ENCODE measurements at places on chromosomes 16 and 17.
A peak's percentile ranks its signal among the peaks of the same experiment; 100 is the strongest.

DNA sequence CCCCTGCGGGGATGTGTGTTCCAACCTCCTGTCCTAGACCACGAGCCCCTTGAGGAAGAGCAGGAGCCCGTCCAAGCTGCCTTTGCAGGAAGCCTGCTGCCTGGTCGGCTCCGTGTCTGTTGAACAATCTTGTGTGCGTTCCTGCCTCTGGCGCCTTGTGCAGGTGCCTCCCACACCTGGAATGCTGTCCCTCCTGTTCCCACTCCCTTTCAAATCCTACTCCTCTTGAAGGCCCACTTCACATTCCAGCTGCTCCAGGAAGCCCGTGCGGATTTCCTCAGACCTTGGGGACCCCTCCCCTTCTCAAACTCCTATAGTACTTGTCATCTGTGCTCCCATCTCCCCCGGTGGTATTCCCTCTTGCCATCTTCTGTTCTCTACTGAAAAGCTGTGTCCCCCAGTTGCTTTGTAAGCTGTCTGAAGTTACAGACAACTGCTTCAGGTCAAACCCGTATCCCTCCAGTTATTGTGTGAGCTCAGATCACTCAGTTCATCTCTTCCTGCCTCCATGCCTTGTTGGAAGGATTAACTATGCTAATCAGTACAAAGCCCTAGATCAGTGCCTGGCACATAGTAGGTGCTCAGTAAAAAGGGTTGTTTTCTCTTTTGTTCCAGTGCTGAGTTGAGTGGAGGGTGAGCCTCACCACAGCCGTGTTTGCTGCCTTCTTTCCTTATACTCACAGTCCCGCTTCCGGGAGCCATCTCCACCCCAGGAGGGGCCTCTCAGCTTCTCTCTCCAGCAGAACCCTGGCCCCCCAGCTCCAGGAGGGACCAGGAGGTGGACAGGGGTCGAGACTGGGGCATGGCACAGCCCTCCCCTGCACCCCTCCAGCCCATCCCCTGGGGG lies 241.8 kb upstream of the CIBAR2 start:
- H3K4me1 ChIP-seq, result no peaks in the 10 kb centered on the region
- no peak overlapping the region for H3K27ac ChIP-seq
- H3K4me3 ChIP-seq, result no peak overlapping the region
- H3K36me3 ChIP-seq, result no peaks in the 10 kb centered on the region

- H3K4me1 ChIP-seq, result peaks cover 22% of the 10 kb centered on the region
- peak overlapping the region; percentile 91 for H3K4me3 ChIP-seq
- peak; percentile 33 for DNase-seq
- peaks cover 5% of the 10 kb centered on the region for H3K36me3 ChIP-seq
- no peaks in the 10 kb centered on the region for H3K27me3 ChIP-seq
- peak overlapping the region; percentile 85 for H3K27ac ChIP-seq
Measured at GRCh38 chr17:40219594-40220338, 662 bp downstream of the WIPF2 start.

- peaks cover 4% of the 10 kb centered on the region for H3K36me3 ChIP-seq
- H3K27me3 ChIP-seq, result peaks cover 9% of the 10 kb centered on the region
- peak overlapping the region; percentile 23 for H3K27ac ChIP-seq
- DNase-seq, result no peak
- H3K4me3 ChIP-seq, result peak overlapping the region; percentile 84
Measured at GRCh38 chr17:16652847-16653366, 743 bp downstream of the ZNF624 start.

- no peak for DNase-seq
- H3K4me1 ChIP-seq, result peaks cover 16% of the 10 kb centered on the region
- no peaks in the 10 kb centered on the region for H3K27me3 ChIP-seq
- H3K36me3 ChIP-seq, result peaks cover 56% of the 10 kb centered on the region
Measured at GRCh38 chr16:21628121-21628726, 24.2 kb downstream of the IGSF6 start.

- H3K27ac ChIP-seq, result peak overlapping the region; percentile 45
- DNase-seq, result peak; percentile 42
- peaks cover 13% of the 10 kb centered on the region for H3K36me3 ChIP-seq
- H3K27me3 ChIP-seq, result peaks cover 28% of the 10 kb centered on the region
Measured at GRCh38 chr17:1714980-1715802, 5.0 kb upstream of the TLCD2 start.

DNA sequence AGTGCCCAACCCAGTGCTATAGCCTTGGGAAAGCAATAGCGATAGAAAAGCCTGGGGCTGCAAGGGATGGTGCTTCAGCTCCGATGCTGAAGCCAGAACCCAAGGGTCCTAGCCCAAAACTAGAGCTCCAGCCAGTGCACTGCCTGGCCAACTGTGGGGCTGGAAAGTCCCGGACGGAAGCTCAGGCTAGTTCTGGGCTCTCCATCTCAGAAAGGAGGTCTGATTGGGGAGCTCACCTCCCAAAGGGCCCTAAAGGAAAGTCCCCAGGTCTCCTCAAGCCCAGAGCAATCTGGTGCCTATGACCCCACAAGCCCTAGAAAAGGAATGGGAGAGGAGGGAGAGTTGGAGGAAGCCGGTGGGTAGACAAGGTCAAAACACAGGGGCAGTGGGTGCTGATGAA lies 2.0 kb upstream of the ABCC3 start:
- no peak overlapping the region for H3K4me3 ChIP-seq
- H3K27me3 ChIP-seq, result peaks cover 74% of the 10 kb centered on the region
- DNase-seq, result no peak
- H3K36me3 ChIP-seq, result no peaks in the 10 kb centered on the region
- H3K4me1 ChIP-seq, result peaks cover 4% of the 10 kb centered on the region
- no peak overlapping the region for H3K27ac ChIP-seq

- no peak overlapping the region for H3K4me3 ChIP-seq
- peaks cover 9% of the 10 kb centered on the region for H3K27me3 ChIP-seq
- no peak for DNase-seq
- H3K36me3 ChIP-seq, result no peaks in the 10 kb centered on the region
- no peaks in the 10 kb centered on the region for H3K4me1 ChIP-seq
- H3K27ac ChIP-seq, result no peak overlapping the region
Measured at GRCh38 chr16:66391726-66392670, 25.5 kb downstream of the CDH5 start.

GRCh38 chr16:3152027-3152276 lies 17.1 kb downstream of the ZNF213 start:
- peak overlapping the region; percentile 85 for H3K27ac ChIP-seq
- peak overlapping the region; percentile 71 for H3K4me3 ChIP-seq
- H3K27me3 ChIP-seq, result peaks cover 28% of the 10 kb centered on the region
- peaks cover 26% of the 10 kb centered on the region for H3K4me1 ChIP-seq
- DNase-seq, result peak; percentile 15
- no peaks in the 10 kb centered on the region for H3K36me3 ChIP-seq

GRCh38 chr16:17138801-17139200 lies 332.0 kb downstream of the XYLT1 start:
- peaks cover 34% of the 10 kb centered on the region for H3K36me3 ChIP-seq
- no peak for DNase-seq
- H3K27me3 ChIP-seq, result no peaks in the 10 kb centered on the region

GRCh38 chr17:79163071-79163470 lies 88.4 kb downstream of the ENGASE start:
- H3K36me3 ChIP-seq, result no peaks in the 10 kb centered on the region
- no peak overlapping the region for H3K4me3 ChIP-seq
- no peak for DNase-seq
- H3K27me3 ChIP-seq, result no peaks in the 10 kb centered on the region

GRCh38 chr17:64056269-64057005 lies 36.0 kb upstream of the ICAM2 start:
- peak overlapping the region; percentile 72 for H3K27ac ChIP-seq
- DNase-seq, result no peak
- H3K36me3 ChIP-seq, result peaks cover 90% of the 10 kb centered on the region
- H3K4me1 ChIP-seq, result peaks cover 64% of the 10 kb centered on the region

GRCh38 chr17:79563237-79564013 lies 47.4 kb downstream of the RBFOX3 start:
- no peak overlapping the region for H3K27ac ChIP-seq
- DNase-seq, result no peak
- H3K4me3 ChIP-seq, result no peak overlapping the region
- H3K27me3 ChIP-seq, result peaks cover 4% of the 10 kb centered on the region
- H3K4me1 ChIP-seq, result no peaks in the 10 kb centered on the region

DNA sequence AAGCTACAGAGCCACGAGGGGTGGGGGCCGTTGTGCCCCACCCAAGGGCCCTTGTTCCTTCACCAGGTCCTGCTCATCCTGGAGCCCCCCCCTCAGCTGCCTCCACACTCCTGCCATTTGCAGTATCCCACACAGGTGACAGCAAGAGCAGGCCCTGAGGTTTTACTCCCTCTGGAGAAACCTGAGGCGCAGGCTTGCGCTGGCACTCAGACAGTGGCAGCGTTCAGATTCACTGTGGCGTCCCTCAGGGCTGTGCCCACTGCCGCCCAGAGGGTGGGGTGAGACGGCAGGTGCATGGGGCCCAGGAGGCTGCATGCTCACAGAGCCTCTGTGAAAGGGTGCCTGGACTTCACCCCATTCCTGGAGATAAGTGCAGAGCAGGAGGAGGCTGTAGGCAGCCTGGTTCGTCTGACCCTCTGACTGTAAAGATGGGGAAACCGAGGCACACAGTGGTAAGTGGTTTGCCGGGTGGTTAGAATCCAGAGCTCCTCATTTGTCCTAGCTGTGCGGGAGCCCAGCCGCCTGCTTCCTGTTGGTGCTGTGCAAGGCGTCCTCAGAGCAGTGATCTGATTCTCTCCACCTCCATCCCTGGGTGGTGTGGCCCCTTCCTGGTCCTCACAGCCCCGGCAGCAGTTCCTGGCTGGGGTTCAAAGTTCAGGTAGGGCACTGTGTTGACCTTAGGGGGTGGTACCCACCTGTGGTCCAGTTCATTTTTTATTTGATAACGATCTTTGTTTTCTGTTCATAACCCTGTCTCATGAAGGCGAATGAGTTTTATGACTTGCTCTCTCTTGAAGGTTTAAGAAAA lies 1.6 kb downstream of the SPIRE2 start:
- no peak for DNase-seq
- H3K4me3 ChIP-seq, result peak overlapping the region; percentile 61
- H3K27me3 ChIP-seq, result peaks cover 27% of the 10 kb centered on the region
- H3K4me1 ChIP-seq, result peaks cover 2% of the 10 kb centered on the region

DNA sequence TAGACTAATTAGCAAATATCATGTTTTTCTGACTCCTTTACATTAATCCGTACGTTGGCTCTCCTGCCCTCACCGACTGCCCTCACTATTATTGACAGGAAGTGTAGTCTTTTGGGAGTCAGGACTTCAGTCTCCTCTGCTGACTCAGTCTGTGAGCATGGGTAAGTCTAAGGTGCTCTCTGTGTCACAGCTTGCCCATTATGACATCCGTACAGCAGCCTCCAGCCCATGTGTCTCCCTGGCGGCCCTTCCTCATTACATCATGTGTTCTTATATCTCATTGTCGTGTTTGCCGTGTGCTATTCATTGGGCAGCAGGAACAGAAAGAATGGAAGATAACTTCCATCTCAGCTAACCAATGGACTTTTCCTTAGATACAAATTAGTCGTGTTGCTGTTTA lies 77.5 kb downstream of the MRTFB start:
- no peaks in the 10 kb centered on the region for H3K4me1 ChIP-seq
- H3K27me3 ChIP-seq, result no peaks in the 10 kb centered on the region
- no peak overlapping the region for H3K4me3 ChIP-seq
- no peak for DNase-seq
- H3K27ac ChIP-seq, result no peak overlapping the region

- no peak for DNase-seq
- peak overlapping the region; percentile 29 for H3K27ac ChIP-seq
- H3K36me3 ChIP-seq, result peaks cover 3% of the 10 kb centered on the region
- H3K4me1 ChIP-seq, result peaks cover 41% of the 10 kb centered on the region
- no peaks in the 10 kb centered on the region for H3K27me3 ChIP-seq
Measured at GRCh38 chr16:50195276-50195675, 42.2 kb downstream of the TENT4B start.

- H3K4me1 ChIP-seq, result peaks cover 3% of the 10 kb centered on the region
- peak overlapping the region; percentile 44 for H3K27ac ChIP-seq
- DNase-seq, result no peak
- no peaks in the 10 kb centered on the region for H3K27me3 ChIP-seq
Measured at GRCh38 chr16:29988346-29989075, 6.9 kb downstream of the HIRIP3 start.

- H3K4me1 ChIP-seq, result peaks cover 20% of the 10 kb centered on the region
- H3K27me3 ChIP-seq, result peaks cover 8% of the 10 kb centered on the region
- H3K27ac ChIP-seq, result no peak overlapping the region
- H3K4me3 ChIP-seq, result no peak overlapping the region
- no peaks in the 10 kb centered on the region for H3K36me3 ChIP-seq
Measured at GRCh38 chr17:47225436-47225858, 16.3 kb downstream of the MYL4 start.
